ENCODE measurements at places on chromosomes 1 and 21.

- DNase-seq = no peak
Observed at GRCh38 chr1:245294020-245294419, 139.2 kb downstream of the KIF26B start.

- peak; percentile 57 for DNase-seq
Observed at GRCh38 chr1:25232866-25233784, 823 bp upstream of the SYF2 start.

GRCh38 chr21:36663033-36663855, 35.7 kb upstream of the SIM2 start:
- DNase-seq = no peak

GRCh38 chr1:29639741-29640427, 403.6 kb downstream of the PTPRU start:
- DNase-seq = no peak

GRCh38 chr1:211574705-211575104, 4.3 kb downstream of the SLC30A1 start:
- no peak for DNase-seq

DNA sequence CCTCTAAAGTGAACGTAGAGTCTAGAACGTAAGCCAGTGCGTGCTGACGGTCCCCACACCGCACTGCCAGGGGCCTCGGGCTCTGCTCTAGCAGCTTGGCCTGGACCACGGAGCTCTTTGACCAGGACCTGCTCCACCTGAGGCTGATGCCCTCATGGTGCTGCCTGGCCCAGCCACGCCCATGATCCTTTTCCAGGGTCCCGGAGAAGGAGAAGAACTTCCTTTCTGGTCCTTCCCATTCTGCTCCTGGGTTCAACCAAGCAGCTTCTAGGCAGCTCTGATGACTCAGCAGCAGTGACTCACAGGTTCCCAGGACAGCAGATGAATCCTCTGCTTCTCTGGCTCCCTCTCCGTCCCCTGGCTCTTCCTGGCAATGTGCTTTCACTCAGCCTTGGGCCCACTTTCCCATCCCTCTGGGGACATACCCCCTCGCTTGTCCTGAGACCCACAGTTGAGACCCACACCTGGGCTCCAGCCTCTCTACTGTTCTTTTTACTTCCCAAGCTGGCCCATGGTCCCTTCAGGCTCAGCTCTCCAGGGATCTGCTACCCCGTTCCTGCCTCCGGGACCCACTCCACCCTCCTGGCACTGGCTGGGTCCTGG, 246.3 kb upstream of the RAB4A start:
- DNase-seq = no peak

DNA sequence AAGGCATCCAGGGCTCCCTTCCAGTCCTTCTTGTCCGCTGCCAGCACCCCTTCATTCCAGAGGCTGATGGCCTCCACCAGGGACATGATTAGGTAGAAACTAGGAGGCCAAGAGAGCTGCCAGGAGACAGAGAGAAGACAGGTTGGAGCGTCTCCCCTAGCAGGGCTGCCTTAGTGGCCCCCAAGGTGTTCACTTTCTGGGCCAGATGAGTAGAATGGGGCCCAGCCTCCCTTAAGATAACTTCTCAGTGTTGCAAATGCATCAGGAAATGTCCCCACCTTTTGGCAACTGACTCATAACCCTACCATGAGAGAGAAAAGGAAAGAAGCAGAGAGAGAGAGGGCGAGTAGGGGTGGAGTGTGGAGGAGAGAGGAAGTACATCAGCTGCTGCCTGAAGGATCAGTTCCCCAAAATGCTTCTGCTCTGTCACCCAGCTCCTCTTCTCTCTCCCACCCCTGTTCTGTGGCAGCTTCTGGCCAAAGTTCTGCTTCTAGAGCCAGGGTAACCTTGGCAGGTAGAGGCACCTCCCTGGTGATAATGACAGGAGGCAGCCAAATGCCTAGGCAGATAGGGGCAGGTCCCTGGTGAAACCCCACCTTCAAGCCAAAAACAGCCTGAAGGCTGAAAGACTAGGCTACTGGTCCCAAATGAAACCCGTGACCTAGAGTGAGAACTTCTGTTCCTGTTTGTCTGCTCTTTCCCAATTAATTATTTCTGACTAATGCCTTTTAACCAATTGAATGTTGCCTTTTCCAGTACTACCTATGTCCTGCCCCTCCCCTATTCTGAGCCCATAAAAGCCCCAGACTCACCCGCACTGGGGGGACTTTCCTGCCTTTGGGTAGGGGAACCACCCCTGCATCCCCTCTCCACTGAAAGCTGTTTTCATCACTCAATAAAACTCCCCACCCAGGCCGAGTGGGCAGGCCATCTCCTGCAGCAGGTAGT, at the start of gene NCF2:
Gene NCF2 (minus strand): TSS at position 216 of the 948 bp plus-strand sequence. CDS start 130 bp downstream, at position 86.
- no peak for DNase-seq

- no peak for DNase-seq
Observed at GRCh38 chr1:237875291-237875690, 15.4 kb downstream of the ZP4 start.

- DNase-seq = no peak
Observed at GRCh38 chr1:41525891-41526587, 41.6 kb upstream of the EDN2 start.

GRCh38 chr21:42677339-42678321, 24.2 kb downstream of the PDE9A start:
- no peak for DNase-seq

GRCh38 chr1:182806015-182806678, 16.6 kb downstream of the NPL start:
- no peak for DNase-seq

- no peak for DNase-seq
Observed at GRCh38 chr21:45877821-45878469, 103.6 kb upstream of the COL6A1 start.

DNA sequence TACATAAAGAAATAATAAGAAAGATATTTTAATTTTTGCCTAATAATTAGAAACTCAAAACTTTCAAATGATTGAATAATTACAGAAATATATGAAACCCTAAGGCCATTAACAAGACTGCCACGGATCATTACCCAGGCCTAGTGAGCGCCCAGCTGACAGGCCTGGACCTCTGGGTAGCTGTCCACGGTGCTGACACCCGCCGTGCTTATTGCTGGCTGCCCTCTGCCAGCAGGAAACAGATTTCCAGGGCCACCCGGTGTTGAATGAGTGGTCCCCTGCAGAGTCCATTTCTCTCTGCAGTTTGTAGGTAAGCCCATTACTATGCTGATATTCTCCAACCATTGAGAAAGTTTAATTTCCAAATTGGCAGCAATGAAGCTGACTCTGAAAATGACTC, 254.4 kb upstream of the GJB5 start:
- DNase-seq = no peak

DNA sequence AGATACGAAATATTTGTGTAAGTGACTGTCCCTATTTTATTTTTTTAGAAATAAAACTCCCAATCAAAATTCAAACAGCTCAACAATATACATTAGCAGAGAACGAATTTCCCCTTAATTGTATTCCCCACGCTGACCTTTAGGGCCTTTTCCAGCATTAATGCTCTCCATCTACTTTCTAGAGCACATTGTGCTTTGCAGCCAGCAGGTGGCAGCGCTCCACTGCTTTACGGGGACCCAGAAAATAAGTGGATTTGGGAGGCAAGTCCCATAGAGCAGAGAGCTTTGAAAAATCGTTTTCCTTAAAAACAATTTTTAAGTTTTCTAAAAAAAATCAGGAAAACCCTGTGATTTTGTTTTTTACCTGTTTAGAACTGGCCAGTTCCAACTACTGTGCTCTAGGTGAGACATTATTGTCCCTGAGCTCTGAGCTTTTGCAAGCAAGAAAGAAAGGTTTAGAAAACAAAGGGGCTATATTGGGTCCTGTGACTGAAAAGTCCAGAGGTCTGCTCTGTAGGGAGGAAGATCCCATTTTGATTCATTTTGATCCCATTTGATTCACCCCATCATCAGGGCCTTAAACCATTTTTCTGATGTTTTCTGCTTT, 144.4 kb upstream of the ZNF644 start:
- DNase-seq = no peak

DNA sequence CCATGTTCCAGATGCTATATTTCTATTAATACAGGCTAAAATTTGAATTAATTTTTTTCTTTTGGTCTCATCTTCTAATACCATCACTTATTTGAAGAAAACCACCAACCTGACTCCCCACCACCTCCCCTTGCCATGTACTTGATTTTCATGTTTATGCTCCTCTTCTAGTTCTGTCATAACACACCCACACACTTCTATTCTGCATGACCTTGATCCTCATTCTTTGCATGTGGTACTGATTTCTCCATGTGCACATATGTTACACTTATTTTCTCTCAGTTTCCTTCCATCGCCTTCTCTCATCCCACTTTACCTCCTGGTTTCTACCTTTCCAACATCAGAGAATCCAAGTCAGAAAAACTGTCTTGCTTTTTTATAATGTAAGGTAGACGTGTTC, 78.9 kb upstream of the ARID1A start:
- no peak for DNase-seq

GRCh38 chr1:224124220-224124619, 10.3 kb downstream of the FBXO28 start:
- DNase-seq = no peak

DNA sequence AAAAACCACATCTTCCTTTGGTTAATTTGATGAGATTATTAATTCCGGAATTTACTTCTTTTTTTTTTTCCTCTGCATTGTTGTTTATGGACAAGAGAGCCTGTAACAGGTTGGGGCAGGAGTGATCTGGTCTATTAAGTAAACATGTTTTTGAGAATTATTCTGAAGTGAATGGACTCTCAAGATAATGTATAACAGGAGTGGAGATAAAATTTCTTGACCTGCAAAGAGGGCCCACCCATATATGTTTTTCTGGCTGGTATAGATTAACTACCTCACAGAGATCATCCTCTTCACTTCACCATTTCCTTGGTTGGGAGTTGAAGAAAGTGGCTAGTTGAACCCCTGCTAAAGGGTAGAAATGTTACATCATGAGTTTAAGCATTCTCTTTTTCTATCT, 10.7 kb downstream of the DDI2 start:
- DNase-seq = no peak

DNA sequence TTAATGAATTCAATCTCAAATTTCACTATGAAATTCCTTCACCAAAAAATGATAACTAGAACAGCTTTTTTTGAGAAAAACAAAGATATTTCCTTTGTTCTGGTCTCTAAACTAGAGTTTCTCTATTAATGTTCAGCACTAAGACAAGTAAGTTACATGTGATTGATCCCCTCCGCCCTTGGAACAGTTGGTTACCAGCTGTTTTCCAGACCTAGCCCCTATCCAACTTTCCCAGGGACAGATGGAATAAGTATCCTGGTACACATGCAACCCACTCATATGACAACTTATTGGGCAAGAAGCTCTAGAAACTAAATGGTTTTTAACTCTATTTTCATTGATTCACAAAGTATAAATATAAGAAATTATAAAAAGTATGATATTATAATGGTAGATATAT, 140.4 kb downstream of the COP1 start:
- DNase-seq = no peak

DNA sequence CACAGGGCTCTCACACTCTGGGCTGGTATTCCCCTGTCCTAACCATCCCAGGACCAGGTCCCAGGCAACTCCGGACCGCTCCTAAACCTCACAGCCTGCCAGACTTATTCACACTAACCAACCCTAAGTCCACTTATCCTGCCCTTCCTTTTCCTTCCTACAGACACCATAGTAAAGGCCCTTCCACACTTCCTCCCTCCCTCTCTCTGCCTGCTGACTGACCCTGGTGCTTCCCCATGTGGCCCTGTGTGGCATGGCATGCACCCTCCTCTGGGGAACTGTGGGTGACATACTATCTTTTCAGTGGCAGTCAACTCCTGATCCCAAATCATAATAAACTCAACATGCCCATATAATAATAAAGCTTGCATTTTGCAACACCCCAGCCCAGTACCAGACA, 155.1 kb upstream of the DNAH14 start:
- no peak for DNase-seq

GRCh38 chr1:188325211-188325610, 1496.5 kb downstream of the PLA2G4A start:
- DNase-seq = no peak

GRCh38 chr1:87993051-87993450, 664.4 kb downstream of the LMO4 start:
- no peak for DNase-seq

DNA sequence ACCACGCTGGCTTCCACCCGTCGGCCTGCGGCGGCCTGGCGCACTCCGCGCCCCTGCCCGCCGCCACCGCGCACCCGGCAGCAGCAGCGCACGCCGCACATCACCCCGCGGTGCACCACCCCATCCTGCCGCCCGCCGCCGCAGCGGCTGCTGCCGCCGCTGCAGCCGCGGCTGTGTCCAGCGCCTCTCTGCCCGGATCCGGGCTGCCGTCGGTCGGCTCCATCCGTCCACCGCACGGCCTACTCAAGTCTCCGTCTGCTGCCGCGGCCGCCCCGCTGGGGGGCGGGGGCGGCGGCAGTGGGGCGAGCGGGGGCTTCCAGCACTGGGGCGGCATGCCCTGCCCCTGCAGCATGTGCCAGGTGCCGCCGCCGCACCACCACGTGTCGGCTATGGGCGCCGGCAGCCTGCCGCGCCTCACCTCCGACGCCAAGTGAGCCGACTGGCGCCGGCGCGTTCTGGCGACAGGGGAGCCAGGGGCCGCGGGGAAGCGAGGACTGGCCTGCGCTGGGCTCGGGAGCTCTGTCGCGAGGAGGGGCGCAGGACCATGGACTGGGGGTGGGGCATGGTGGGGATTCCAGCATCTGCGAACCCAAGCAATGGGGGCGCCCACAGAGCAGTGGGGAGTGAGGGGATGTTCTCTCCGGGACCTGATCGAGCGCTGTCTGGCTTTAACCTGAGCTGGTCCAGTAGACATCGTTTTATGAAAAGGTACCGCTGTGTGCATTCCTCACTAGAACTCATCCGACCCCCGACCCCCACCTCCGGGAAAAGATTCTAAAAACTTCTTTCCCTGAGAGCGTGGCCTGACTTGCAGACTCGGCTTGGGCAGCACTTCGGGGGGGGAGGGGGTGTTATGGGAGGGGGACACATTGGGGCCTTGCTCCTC, 1.9 kb downstream of the OLIG2 start:
- DNase-seq = no peak

- DNase-seq = no peak
Observed at GRCh38 chr1:233569636-233570035, 44.3 kb upstream of the KCNK1 start.

Measured in stimulated activated CD8-positive, alpha-beta memory T cell treated with anti-CD3 and anti-CD28 coated beads, Interleukin-15, amount 100 ng/mL, for 48 hours (primary cell).